ENCODE measurements at places on chromosomes 7 and 10.
A peak's percentile ranks its signal among the peaks of the same experiment; 100 is the strongest.

DNA sequence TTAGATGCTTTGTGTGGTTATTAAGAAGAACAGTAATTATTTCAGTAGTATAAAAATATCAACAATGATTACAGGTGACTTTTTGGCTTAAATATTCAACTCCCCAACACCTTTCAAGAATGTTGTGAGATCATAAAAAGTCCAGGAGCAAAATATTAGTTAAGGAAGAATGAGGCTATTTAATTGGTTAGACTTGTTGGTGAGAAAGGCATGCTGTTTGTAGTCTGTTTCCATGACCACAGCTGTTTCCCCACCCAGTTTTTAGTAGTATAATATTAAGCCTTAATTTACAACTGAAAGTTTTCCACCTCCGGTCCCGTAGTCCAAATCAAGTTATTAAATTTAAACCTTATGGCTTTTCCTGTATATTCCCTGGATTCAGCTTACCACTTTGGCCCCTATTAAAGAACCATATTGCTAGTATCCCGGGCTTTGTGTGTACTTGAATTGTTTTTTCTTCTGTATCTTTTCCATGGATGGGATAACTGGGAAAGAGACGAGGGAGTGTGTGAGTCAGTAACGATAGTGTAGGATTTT, 133.3 kb downstream of the CELF2 start:
- no peaks in the 10 kb centered on the region for H3K27me3 ChIP-seq
- H3K4me3 ChIP-seq, result no peak overlapping the region
- peak overlapping the region; percentile 44 for H3K27ac ChIP-seq
- no peak for DNase-seq

GRCh38 chr7:42010751-42011150, 226.3 kb downstream of the GLI3 start:
- H3K27me3 ChIP-seq, result no peaks in the 10 kb centered on the region
- peaks cover 4% of the 10 kb centered on the region for H3K4me1 ChIP-seq
- no peak for DNase-seq
- peaks cover 23% of the 10 kb centered on the region for H3K36me3 ChIP-seq
- no peak overlapping the region for H3K4me3 ChIP-seq
- H3K27ac ChIP-seq, result no peak overlapping the region

- H3K4me1 ChIP-seq, result peaks cover 12% of the 10 kb centered on the region
- H3K36me3 ChIP-seq, result peaks cover 2% of the 10 kb centered on the region
- no peak for DNase-seq
- no peaks in the 10 kb centered on the region for H3K27me3 ChIP-seq
Measured at GRCh38 chr10:74987339-74988053, 124.0 kb upstream of the SAMD8 start.

DNA sequence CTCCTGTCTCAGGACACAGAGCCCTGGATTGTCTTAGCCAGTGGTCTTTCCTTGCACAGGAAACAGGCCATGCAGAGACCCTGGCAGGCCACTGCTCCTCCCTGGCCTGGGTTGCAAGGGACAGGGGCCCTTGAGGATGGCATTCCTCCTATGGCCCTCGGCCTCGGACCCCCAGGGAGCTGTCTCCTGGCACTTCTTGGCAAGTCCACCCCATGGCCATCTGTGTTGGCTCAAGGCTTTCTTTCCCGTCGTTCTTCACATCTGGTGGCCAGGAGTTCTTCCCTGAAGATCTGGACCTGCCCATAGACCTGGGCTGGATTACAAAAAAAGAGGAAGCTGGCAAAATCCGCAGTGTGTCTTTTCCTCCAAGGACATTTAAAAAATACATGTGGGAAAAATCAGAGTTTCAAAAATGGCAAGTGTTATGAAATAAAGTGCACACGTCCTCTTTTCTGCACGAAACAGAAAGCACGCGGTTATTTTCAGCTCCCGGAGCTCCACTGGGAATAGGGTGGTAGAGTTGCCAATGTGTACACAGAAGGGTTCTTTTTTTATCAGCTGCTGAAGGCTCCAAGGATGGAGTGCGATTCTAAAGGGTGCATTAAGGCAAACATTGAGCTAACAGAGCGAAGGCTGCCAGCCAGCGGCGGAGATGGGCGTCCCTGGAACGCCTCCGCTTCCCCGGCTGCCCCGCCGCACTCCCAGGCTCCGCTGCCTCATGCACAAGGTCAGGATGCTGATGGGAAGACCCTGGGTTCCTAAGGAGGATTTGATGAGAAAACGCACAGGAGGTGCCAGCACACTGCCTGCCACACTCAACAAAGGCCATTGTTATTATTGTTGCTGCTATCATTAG, 62.8 kb upstream of the FAM20C start:
- no peaks in the 10 kb centered on the region for H3K36me3 ChIP-seq
- H3K27ac ChIP-seq, result peak overlapping the region; percentile 64
- H3K4me3 ChIP-seq, result peak overlapping the region; percentile 29
- no peak for DNase-seq
- H3K27me3 ChIP-seq, result no peaks in the 10 kb centered on the region

- no peak overlapping the region for H3K4me3 ChIP-seq
- no peak overlapping the region for H3K27ac ChIP-seq
- no peak for DNase-seq
- H3K27me3 ChIP-seq, result no peaks in the 10 kb centered on the region
Measured at GRCh38 chr7:35630024-35630972, 64.6 kb downstream of the HERPUD2 start.

- no peaks in the 10 kb centered on the region for H3K36me3 ChIP-seq
- no peak overlapping the region for H3K27ac ChIP-seq
- no peak overlapping the region for H3K4me3 ChIP-seq
- no peak for DNase-seq
- no peaks in the 10 kb centered on the region for H3K27me3 ChIP-seq
- no peaks in the 10 kb centered on the region for H3K4me1 ChIP-seq
Measured at GRCh38 chr10:19658622-19659233, 157.5 kb upstream of the PLXDC2 start.

GRCh38 chr10:69237528-69238159, 17.5 kb downstream of the HKDC1 start:
- peak; percentile 93 for DNase-seq
- peaks cover 17% of the 10 kb centered on the region for H3K4me1 ChIP-seq
- no peak overlapping the region for H3K4me3 ChIP-seq
- H3K27ac ChIP-seq, result no peak overlapping the region

GRCh38 chr10:122850705-122851640, 5.3 kb upstream of the CUZD1 start:
- H3K36me3 ChIP-seq, result peaks cover 24% of the 10 kb centered on the region
- no peak overlapping the region for H3K27ac ChIP-seq
- no peak overlapping the region for H3K4me3 ChIP-seq

GRCh38 chr10:43166207-43166879, 28.1 kb downstream of the CSGALNACT2 start:
- no peak overlapping the region for H3K4me3 ChIP-seq
- peaks cover 35% of the 10 kb centered on the region for H3K36me3 ChIP-seq
- no peaks in the 10 kb centered on the region for H3K27me3 ChIP-seq

DNA sequence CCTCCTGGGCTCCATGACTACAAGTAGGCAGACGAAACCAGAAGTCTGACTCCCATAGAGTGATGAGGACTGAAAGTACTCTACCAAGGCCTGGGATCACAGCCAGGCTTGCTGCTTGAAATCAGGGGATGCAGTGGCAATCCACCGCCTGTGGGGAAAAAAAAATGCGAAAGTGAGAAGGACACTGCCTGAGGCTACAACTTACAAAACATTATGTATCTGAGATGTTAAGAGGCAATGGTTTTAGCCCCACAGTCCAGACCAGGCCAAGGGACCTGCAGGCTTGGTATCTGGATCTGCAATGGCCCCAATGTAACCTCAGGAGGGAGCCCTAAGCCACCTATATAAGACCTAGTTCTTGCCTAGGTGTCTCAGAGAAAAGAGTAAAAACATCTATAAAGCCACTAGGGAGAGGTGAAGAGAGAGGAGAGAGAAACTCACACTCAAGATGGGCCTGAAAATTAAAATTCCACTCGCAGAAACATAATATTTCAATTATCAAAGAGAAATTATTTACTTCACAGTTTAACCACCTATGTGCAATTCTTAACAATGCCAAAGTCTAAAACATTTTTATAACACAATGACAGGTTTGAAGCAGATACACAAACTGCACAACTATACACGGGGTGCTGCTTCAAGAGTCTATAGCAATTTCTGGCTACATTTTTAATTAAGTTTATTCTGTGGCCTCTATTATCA, 13.9 kb downstream of the DNAJC1 start:
- no peak for DNase-seq
- H3K36me3 ChIP-seq, result no peaks in the 10 kb centered on the region
- no peak overlapping the region for H3K27ac ChIP-seq
- H3K27me3 ChIP-seq, result no peaks in the 10 kb centered on the region
- peaks cover 5% of the 10 kb centered on the region for H3K4me1 ChIP-seq

DNA sequence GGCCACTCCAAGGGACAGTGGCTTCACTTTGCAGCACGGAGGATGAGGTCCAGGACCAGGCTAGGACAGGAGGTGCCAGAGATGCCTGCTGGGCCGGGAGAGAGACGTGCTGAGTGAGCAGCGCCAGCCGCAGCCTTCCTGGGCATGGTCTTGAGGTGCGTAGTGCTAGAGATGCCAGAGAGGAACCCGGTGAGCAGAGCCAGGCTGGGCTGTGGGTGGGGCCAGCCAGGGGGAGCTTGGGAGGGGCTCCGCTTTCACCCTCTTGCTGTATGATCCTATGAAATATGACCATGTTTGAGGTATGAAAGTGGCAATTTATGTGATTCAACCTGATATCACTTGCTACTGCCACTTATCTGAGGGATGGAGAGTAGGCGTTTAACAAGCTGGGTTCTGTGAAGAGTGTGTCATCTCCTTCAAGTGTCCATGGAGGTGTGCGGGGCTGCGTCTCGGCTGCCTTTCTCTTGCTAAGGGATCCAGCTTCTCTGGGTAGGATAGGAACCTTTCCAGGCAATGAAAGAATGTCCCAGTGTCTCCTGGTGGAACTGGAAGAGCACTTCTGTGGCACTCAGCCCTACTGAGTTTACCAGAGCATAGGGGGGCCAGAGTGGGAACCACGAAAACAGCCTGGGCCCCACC, 518.4 kb upstream of the FOXK1 start:
- no peaks in the 10 kb centered on the region for H3K27me3 ChIP-seq
- peaks cover 10% of the 10 kb centered on the region for H3K4me1 ChIP-seq
- H3K36me3 ChIP-seq, result no peaks in the 10 kb centered on the region
- DNase-seq, result no peak
- H3K27ac ChIP-seq, result no peak overlapping the region

GRCh38 chr7:6437251-6437650, 10.5 kb downstream of the DAGLB start:
- peaks cover 3% of the 10 kb centered on the region for H3K36me3 ChIP-seq
- H3K4me3 ChIP-seq, result no peak overlapping the region
- H3K27me3 ChIP-seq, result no peaks in the 10 kb centered on the region
- no peak for DNase-seq
- H3K4me1 ChIP-seq, result peaks cover 11% of the 10 kb centered on the region
- H3K27ac ChIP-seq, result no peak overlapping the region

DNA sequence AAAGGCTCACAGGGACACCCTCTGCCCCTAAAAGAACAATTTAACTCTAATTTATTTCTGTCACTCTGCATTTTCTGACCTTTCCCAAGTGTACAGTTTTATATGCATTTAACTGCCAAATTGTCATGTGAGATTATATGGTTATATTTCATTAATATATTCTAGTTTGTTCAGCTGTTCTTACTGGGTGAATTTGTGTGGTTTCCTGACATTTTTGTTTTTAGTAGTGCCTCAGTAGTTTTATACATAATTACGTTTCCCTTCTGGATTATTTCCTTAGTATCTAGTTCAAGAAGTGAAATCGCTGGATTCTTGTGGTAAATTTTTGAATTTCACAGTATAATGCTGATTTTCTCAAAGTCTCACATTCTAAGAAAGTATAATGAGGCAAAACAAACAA, 41.3 kb downstream of the EGFR start:
- H3K27me3 ChIP-seq, result no peaks in the 10 kb centered on the region
- peak overlapping the region; percentile 14 for H3K27ac ChIP-seq
- H3K36me3 ChIP-seq, result no peaks in the 10 kb centered on the region
- peaks cover 78% of the 10 kb centered on the region for H3K4me1 ChIP-seq

DNA sequence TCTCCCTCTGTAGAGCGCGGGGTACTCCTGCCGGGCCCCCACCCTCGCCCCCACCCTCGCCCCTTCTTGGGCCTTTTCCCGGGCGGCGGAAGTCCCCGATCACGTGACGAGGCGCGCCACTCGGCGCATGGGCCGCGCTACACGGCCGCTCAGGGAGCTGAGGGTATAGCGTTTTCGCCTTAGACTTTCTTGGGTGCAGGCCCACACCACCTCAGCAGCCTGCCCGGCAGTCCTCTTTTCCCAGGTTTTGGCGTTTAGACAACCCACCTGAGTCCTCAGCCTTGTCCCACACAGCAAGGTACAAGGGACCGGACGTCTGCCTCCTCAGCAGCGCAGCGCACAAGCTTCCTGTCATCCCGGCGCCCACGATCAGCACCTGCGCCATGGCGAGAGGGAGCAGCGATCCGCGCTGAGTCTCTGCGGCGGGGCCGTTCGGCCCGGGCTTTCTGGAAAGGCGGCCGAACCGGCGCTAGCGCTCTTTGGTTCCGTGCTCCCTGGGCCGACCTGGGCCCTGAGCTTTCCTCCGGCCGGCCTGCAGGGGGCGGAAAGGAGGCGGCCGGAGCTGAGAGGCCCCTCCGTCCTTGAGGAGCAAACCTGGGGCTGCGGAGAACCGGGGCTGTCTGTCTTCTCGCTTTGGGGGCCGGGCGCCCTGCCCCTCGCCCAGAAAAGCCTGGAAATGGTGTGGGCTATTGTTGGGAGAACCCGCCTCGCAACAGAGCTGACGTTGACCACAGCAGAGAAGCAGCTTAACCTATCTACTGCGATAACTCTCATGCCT, at the start of gene RNLS:
RNLS (minus strand) TSS at position 513 of the 778 bp plus-strand sequence.
- peak within 1 kb of the TSS; percentile 64 for H3K4me3 ChIP-seq
- no peaks in the 10 kb centered on the region for H3K36me3 ChIP-seq
- H3K4me1 ChIP-seq, result peaks cover 6% of the 10 kb centered on the region
- peak within 1 kb of the TSS; percentile 87 for H3K27ac ChIP-seq
- no peaks in the 10 kb centered on the region for H3K27me3 ChIP-seq

DNA sequence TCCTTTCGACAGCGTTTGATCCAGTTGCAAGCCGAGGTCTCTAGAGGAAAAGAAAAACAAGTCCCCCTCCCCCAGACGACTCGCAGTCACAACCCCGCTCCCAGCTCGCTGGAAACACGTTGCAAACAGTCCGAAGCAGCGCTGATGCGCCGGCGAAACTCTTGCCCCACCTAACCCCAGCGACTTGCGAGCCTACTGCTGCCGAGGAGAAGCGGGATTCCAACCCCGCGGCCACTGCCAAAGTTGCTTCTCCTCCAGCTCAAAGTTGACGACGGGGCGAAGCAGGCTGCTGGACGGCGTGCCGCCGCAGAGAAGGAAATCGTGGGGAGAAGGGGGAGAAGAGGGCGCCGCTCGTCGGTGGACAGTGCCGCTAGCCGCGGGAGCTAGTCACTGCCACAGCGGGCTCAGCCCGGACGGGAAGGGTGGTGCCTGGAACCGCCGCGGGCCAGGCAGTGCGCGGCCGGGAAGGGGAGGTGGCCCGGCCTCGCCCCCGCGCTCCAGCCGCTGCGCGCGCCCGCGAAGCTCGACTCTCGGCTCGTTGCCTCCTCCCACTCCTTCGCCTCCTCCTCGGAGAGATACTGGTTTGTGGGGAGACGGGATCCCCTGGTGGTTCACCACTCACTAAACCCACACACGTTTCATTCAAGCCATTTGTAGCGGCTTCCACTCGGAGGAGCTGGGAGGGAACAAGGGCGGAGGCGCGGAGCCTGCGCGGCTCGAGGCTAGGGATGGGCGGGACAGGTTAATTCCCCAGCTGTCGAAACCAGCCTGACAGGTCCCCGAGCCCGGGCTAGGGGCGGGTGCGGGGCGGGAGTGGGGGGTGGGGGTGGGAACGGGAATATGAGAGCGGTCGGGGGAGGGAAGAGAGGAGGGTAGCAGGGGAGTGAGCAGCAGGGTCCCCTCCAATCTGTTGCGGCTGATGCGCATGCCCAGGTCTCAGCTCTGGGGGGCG, at the start of gene GPR37:
GPR37 (minus strand) TSS at position 392 of the 952 bp plus-strand sequence. CDS start 816 bp downstream, outside the sequence.
- peak within 1 kb of the TSS; percentile 66 for H3K27ac ChIP-seq
- no peaks in the 10 kb centered on the region for H3K36me3 ChIP-seq
- H3K4me1 ChIP-seq, result peaks cover 17% of the 10 kb centered on the region
- peaks cover 27% of the 10 kb centered on the region for H3K27me3 ChIP-seq
- peak within 1 kb of the TSS; percentile 61 for H3K4me3 ChIP-seq

Measured in suprapubic skin (tissue), 4 donors.